ENCODE measurements at places on chromosomes 5 and 9. TPM values are rescaled to one million over a fixed set of nuclear protein-coding genes. Genes with fewer than 3 reads are reported as not detected.

DNA sequence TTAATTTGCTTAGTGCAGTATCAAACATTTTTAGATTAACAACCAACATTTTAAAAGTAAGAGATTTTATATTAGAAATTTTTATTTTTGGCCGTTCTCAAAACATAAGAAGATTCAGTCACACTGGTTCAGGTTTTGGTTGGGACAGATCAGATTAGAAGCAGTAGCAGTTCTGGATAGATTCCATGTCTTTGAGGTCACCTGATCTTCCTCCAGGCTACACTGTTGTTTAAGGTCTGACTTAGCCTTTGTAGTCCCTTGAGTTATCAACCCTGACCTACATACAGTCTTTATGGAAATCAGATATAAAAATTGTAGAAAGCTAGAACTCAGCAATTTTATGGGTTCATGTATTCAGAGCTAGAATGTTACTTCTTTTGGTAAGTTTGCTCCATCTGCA lies 910.0 kb upstream of the WWC1 start:
- H3K4me1 ChIP-seq: no peaks in the 10 kb centered on the region
- H3K4me3 ChIP-seq: no peak overlapping the region
- H3K27me3 ChIP-seq: no peaks in the 10 kb centered on the region
- DNase-seq: no peak
- H3K36me3 ChIP-seq: no peaks in the 10 kb centered on the region
- H3K27ac ChIP-seq: no peak overlapping the region

- H3K27ac ChIP-seq: no peak overlapping the region
- no peak overlapping the region for H3K4me3 ChIP-seq
- no peaks in the 10 kb centered on the region for H3K4me1 ChIP-seq
- peaks cover 50% of the 10 kb centered on the region for H3K36me3 ChIP-seq
Measured at GRCh38 chr5:151042453-151043093, 22.2 kb downstream of the GPX3 start.

The DOCK2 gene
- total RNA-seq: 270 TPM

DNA sequence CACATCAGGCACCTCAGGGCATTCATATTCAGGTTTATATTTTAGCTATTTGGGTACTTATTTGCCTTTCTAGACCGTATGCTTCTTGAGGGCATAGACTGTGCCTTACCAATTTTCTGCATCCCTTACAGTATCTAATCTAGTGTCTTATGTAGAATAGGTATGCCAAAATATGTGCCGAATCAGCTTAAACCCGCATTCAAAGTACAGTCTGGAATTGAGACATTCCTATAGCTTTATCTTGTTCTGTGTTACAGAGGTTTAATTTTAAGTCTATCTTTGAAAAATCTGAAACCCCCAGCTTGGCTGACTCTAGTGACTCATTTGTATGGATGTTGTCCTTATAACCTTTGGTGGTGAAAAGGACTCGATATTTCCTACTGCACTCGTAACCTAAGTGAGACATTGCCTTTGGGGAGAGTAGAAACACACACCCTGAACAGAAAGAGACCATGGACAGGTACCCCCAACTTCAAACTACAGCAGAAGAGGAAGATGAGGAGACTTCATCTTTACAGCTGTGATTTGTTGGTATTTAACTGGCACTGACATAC lies 27.0 kb upstream of the TMOD1 start:
- no peaks in the 10 kb centered on the region for H3K27me3 ChIP-seq
- no peak overlapping the region for H3K27ac ChIP-seq
- no peak overlapping the region for H3K4me3 ChIP-seq
- peaks cover 22% of the 10 kb centered on the region for H3K36me3 ChIP-seq
- no peak for DNase-seq

GRCh38 chr9:5263351-5264218 lies 32.4 kb downstream of the INSL4 start:
- DNase-seq: no peak
- no peak overlapping the region for H3K27ac ChIP-seq
- H3K4me3 ChIP-seq: no peak overlapping the region
- H3K4me1 ChIP-seq: peaks cover 8% of the 10 kb centered on the region
- H3K36me3 ChIP-seq: peaks cover 3% of the 10 kb centered on the region
- H3K27me3 ChIP-seq: no peaks in the 10 kb centered on the region

GRCh38 chr5:148027505-148027904 lies 36.3 kb upstream of the SPINK5 start:
- no peak overlapping the region for H3K4me3 ChIP-seq
- no peaks in the 10 kb centered on the region for H3K27me3 ChIP-seq
- H3K4me1 ChIP-seq: no peaks in the 10 kb centered on the region
- H3K36me3 ChIP-seq: no peaks in the 10 kb centered on the region
- no peak for DNase-seq

The PPP3R2 gene
- total RNA-seq: not detected

GRCh38 chr9:33620738-33621439 lies 96.8 kb downstream of the ANKRD18B start:
- H3K27me3 ChIP-seq: peaks cover 21% of the 10 kb centered on the region
- no peak for DNase-seq
- peaks cover 7% of the 10 kb centered on the region for H3K4me1 ChIP-seq
- H3K27ac ChIP-seq: no peak overlapping the region
- no peak overlapping the region for H3K4me3 ChIP-seq

The FSD1L gene
- total RNA-seq: 8.1 TPM

Measured in activated CD4-positive, alpha-beta T cell treated with anti-CD3 and anti-CD28 coated beads, Interleukin-2, amount 10 ng/mL, durations not matched to agents 7 days and 5 days (primary cell).